IPS DF 6.9 (cell line): ENCODE measurements at places on chromosomes 5 and 9.

DNA sequence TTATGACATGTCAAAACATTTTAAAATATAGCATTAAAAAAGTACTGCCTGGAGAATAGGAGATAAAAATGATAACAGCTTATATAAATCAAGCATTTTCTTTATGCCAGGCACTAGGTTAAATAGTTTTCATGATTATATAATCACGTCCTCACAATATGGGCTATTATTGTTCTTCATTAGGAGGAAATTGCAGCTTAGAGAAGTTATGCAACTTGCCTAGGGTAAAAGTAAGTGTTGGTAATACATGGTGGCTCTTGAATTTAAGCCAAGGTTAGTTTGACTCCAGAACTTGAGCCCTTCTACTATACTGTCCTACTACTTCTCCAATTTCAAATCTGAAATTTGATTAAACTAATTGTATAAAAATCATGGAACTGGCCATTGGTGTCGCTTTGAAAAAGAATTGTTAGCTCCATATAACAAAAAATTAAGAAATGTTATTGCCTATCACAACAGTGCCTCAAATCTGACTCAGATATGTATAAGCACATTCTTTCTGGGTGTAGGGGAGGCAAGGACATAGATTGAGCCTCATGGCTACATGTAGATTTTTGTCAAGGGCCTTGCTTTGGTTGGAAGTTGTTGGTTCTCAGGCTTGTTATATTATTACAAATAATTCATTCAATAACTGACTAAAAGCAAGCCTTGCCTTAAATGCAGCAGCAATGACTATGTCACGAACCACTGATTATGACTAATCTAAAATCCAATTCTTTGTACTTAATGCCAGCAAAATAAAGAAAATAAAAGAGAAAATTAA, 223.5 kb upstream of the DAB2 start:
- DNase-seq = no peak

GRCh38 chr9:16139774-16140173, 586.9 kb downstream of the CCDC171 start:
- no peak for DNase-seq

- no peak for DNase-seq
These were observed 110.9 kb downstream of the NXNL2 start for GRCh38 chr9:88645879-88646199.

DNA sequence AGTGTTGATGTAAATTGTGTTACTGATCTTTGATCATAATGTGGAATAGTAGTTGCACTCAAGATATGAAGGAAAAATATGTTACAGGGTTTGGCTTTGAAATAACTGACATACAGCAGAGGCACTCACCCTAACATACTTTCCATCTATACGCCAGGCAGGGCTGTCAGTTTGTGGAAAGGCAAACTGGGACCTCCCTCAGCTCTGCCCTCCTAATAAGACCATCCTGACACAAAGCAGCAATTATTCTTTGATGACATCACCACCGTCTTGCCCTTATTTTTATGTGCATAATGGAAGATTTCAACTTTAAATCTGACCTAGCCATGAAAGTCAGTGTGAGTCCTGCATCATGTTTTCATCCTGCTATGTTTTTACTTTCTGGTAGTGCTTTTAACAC, 42.9 kb downstream of the ITGA1 start:
- no peak for DNase-seq

GRCh38 chr9:109387856-109388255, 67.0 kb upstream of the EPB41L4B start:
- DNase-seq = no peak

GRCh38 chr5:66410122-66410521, 186.1 kb upstream of the MAST4 start:
- DNase-seq = no peak

DNA sequence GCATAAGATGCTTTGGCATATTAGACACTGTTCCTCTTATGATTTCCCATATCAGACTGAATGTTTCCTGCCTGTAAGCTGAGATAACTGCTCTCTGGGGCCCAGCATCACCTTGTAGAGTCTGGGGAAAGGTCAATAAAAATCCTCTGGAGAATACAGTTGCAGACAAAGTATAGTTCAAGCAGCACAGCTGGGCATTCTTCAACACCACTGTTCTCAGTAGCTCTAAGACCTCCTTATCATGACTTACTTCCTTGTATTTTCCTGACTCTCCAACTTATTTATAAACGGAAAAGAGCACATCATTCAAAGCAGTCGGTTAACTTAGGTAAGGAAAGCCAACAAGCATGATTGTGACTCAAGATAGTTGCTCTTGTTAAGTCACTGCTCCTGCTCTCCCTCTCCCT, 208.7 kb upstream of the RASEF start:
- no peak for DNase-seq

GRCh38 chr9:72360324-72360723, 4.7 kb downstream of the ZFAND5 start:
- no peak for DNase-seq

GRCh38 chr5:142386137-142387023, 61.6 kb upstream of the SPRY4 start:
- DNase-seq = no peak
